ENCODE measurements at places on chromosomes 4 and X. TPM values are rescaled to one million over a fixed set of nuclear protein-coding genes. Genes with fewer than 3 reads are reported as not detected.

NDST4 gene
- total RNA-seq = not detected

DNA sequence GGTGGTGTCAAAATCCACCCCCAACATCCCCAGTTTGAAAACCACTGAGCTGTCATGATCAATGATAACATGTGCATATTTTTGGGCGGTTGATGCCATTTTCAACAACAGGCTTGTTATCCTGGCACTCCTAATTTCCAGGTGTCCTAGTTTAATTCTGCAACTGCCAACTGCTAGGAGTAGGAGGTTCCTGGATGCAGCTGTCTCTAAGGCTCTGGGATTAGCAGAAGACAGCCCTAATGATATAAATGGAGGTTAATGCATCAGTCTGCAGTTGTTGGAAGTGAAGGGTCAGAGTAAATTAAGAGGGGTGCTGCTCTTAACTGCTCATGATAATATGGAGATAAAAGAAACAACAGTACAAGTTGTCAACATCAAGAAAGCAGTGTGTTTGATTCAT lies 23.8 kb downstream of the ARFIP1 start:
- peaks cover 7% of the 10 kb centered on the region for H3K4me1 ChIP-seq
- H3K27ac ChIP-seq = no peak overlapping the region
- no peaks in the 10 kb centered on the region for H3K27me3 ChIP-seq
- H3K36me3 ChIP-seq = no peaks in the 10 kb centered on the region

ADAM29 gene
- not detected for total RNA-seq

- no peak for DNase-seq
- H3K36me3 ChIP-seq = no peaks in the 10 kb centered on the region
- no peaks in the 10 kb centered on the region for H3K4me1 ChIP-seq
- no peaks in the 10 kb centered on the region for H3K27me3 ChIP-seq
- H3K27ac ChIP-seq = no peak overlapping the region
Measured at GRCh38 chr4:83138946-83139345, 24.4 kb upstream of the PLAC8 start.

- H3K27ac ChIP-seq = no peak overlapping the region
- H3K36me3 ChIP-seq = no peaks in the 10 kb centered on the region
- peaks cover 8% of the 10 kb centered on the region for H3K4me1 ChIP-seq
- no peak for DNase-seq
- H3K27me3 ChIP-seq = no peaks in the 10 kb centered on the region
Measured at GRCh38 chrX:17792826-17793225, 55.5 kb downstream of the SCML1 start.

DNA sequence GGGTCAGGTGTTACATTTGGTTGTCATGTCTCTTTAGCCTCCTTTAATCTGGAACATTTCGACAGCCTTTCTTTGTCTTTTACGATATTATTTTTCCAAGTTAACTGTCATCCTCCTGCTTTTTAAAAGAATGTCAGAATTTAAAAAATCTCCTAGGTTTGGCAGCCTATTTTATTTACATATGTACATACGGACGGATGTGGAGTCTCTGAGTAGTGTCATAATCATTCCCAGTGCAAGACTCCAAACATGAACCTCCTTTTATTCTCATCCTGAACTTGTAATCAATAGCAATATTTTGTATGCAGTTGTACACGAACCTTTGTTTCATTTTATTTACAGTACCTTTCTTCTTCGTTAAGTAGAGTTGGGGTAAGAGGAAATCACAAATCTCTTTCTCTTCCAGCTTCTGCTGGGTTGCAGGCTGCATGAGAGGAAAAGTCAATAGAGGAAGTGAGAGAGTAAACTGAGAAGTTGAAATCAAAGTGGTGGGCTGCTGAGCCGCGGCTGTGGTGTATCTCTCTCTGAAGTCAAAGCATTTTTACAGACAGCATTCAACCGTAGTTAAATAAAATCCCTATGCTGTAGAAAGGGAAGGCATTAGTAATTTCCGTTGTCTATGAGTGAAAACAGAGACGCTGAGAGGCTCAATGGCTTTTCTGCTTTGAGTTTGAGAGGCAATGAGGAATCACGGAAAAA lies 53.9 kb upstream of the RPS6KA3 start:
- peaks cover 18% of the 10 kb centered on the region for H3K4me1 ChIP-seq
- no peaks in the 10 kb centered on the region for H3K36me3 ChIP-seq
- peak overlapping the region; percentile 61 for H3K4me3 ChIP-seq
- DNase-seq = peak; percentile 52

- no peaks in the 10 kb centered on the region for H3K4me1 ChIP-seq
- DNase-seq = no peak
- no peaks in the 10 kb centered on the region for H3K27me3 ChIP-seq
- H3K36me3 ChIP-seq = no peaks in the 10 kb centered on the region
Measured at GRCh38 chrX:22357621-22358020, 84.9 kb downstream of the CBLL2 start.

DNA sequence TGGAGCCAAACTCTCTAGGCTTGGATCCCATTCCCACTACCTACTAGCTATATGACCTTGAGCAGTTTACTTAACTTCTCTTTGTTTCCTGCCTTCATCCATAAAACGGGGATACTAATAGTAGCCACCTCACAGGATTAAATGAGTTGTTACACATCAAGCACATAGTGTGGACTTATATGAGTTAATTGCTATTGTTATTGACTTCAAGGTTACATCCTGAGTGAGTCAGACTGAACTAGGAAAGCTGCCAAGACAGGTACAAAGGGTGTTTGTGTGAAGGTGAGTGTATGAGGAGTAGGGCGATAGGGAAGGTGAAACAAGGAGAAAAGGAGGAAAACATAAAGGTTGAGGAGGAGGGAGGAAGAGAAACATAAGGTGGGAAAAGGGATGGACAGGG lies 32.2 kb downstream of the TFDP3 start:
- no peaks in the 10 kb centered on the region for H3K36me3 ChIP-seq
- no peak overlapping the region for H3K4me3 ChIP-seq
- H3K27ac ChIP-seq = peak overlapping the region; percentile 66

DNA sequence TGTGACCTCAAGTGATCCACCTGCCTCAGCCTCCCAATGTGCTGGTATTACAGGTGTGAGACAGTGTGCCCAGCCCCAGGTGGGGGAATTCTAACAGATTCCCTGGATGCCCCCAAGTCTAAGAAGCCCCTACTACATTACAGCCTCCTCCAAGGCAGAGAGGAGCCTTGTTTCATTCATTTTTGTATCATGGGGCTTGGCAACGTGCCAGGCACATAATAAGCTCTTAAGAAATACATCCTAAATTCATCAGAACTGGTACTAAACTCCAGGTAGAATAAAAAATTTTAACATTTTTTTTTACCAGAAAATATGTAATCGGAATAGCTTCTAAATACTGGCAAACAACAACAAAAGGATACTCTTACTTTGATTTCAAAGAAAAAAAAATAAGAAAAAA lies 127.1 kb downstream of the CHIC2 start:
- no peaks in the 10 kb centered on the region for H3K4me1 ChIP-seq
- no peaks in the 10 kb centered on the region for H3K27me3 ChIP-seq
- DNase-seq = no peak
- no peak overlapping the region for H3K4me3 ChIP-seq
- no peak overlapping the region for H3K27ac ChIP-seq

DNA sequence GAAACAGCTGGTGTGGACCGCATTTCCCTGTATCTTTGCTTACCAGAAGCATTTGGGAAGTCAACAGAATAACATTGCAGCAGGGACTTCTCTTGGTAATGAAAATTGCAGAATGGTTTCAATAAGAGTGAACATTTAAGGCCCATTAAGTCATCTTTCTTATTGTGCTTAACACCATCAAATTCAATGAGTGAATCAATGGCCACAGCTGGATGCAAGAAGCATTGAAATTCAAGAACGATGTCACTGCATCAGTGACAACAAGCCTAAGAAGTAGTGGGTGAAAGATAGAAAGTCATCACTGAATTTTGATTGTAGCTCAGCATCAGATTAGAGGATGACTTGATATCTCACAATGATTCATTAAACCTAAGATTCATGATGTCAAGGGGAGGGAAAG lies 93.9 kb upstream of the GPM6A start:
- no peak for DNase-seq
- no peaks in the 10 kb centered on the region for H3K27me3 ChIP-seq
- no peaks in the 10 kb centered on the region for H3K4me1 ChIP-seq
- no peak overlapping the region for H3K27ac ChIP-seq

DNA sequence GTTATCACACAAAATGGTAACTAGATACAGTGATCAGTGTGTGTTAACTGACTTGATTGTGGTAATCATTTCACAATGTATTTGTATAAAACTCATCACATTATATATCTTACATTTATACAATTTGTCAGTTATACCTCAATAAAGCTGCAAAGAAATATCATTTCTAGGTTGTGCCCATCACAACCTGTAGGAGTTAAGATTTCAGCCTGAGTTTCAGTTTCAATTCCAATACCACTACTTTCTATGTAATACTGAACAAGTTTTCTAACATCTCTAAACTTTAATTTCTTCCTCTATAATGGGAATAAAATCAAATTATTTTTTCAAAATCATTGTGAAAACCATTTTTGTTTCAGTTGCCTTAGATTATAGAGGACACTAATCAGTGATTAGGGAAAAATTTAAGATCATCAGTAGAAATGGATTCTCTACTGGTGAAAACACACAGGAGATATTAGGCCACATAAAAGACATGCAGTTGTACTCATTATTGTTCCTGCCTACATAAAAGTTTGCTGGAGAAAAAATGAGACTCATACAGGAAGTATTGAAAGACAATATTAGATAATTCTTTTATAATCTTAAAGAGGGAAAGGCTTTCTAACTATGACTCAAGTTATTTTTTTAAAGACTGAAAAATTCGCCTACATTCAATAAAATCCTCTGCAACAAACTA lies 18.4 kb upstream of the TBC1D1 start:
- H3K36me3 ChIP-seq = no peaks in the 10 kb centered on the region
- H3K4me1 ChIP-seq = peaks cover 18% of the 10 kb centered on the region
- H3K4me3 ChIP-seq = no peak overlapping the region
- H3K27me3 ChIP-seq = no peaks in the 10 kb centered on the region
- peak overlapping the region; percentile 63 for H3K27ac ChIP-seq
- no peak for DNase-seq

DNA sequence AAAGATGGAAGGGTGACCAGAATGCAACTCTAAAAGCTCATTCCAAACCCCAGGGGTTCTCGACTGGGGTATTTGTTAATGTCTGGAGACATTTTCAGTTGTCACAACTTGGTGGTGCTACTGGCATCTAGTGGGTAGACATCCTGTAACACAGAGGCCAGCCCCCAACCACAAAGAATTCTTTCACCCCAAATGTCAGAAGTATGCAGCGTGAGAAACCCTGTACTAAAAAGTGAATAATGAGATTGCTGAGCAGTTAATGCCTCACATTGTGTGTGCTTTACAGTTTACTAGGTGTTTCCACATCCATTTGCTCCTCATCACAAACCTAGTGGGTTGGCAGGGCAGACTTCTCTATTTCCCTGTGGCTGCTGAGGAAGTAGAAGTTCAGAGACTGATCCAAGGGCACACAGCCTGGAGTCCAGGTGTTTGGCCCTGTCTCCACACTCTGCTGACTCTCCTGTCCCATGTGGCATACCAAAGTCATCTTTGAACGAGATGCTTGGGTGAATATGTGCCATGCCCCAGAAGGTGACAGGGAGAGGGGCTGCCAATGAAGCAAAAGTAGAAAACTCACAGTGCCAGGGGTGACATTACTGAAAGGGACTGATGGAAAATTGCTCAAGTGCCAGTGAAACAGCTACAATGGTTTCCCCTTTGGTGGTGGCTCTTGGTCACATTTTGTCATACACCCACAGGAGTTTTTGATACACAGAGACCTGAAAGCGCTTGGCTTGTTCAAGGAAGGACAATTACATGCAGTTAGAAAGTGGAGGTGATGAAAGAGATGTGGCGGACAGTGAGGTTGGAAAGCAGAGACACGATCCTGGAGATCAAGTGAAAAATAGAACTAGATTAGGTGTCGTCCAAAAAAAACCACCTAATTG lies 10.1 kb upstream of the TMEM154 start:
- no peak overlapping the region for H3K27ac ChIP-seq
- no peak overlapping the region for H3K4me3 ChIP-seq
- H3K36me3 ChIP-seq = no peaks in the 10 kb centered on the region
- H3K27me3 ChIP-seq = no peaks in the 10 kb centered on the region
- no peak for DNase-seq

GRCh38 chr4:88196013-88196365 lies 37.5 kb upstream of the ABCG2 start:
- no peaks in the 10 kb centered on the region for H3K36me3 ChIP-seq
- peaks cover 27% of the 10 kb centered on the region for H3K4me1 ChIP-seq
- no peak overlapping the region for H3K4me3 ChIP-seq
- no peaks in the 10 kb centered on the region for H3K27me3 ChIP-seq
- no peak overlapping the region for H3K27ac ChIP-seq
- no peak for DNase-seq

GRCh38 chr4:119898211-119898610 lies 168.4 kb downstream of the MAD2L1 start:
- no peak overlapping the region for H3K4me3 ChIP-seq
- H3K27me3 ChIP-seq = no peaks in the 10 kb centered on the region
- H3K36me3 ChIP-seq = no peaks in the 10 kb centered on the region
- no peak for DNase-seq
- H3K4me1 ChIP-seq = no peaks in the 10 kb centered on the region

KCND1 gene
- 0.51 TPM for total RNA-seq

SLC2A9 gene
- 0.11 TPM for total RNA-seq

FAM200B gene
- 20.7 TPM for total RNA-seq

EXOC1L gene
- total RNA-seq = not detected

GRCh38 chrX:153504445-153505016 lies 9.8 kb downstream of the BGN start:
- no peaks in the 10 kb centered on the region for H3K36me3 ChIP-seq
- H3K4me1 ChIP-seq = no peaks in the 10 kb centered on the region
- no peak for DNase-seq

Measured in PC-3 (cell line).